NCI-H187 (cell line): ENCODE measurements at places on chromosomes 3 and 15.

GRCh38 chr3:56012721-56013120, 455.5 kb downstream of the ERC2 start:
- no peak for DNase-seq

GRCh38 chr3:176964661-176965060, 232.6 kb downstream of the TBL1XR1 start:
- DNase-seq: no peak

- no peak for DNase-seq
Measured at GRCh38 chr15:32701863-32702262, 15.9 kb upstream of the GREM1 start.

DNA sequence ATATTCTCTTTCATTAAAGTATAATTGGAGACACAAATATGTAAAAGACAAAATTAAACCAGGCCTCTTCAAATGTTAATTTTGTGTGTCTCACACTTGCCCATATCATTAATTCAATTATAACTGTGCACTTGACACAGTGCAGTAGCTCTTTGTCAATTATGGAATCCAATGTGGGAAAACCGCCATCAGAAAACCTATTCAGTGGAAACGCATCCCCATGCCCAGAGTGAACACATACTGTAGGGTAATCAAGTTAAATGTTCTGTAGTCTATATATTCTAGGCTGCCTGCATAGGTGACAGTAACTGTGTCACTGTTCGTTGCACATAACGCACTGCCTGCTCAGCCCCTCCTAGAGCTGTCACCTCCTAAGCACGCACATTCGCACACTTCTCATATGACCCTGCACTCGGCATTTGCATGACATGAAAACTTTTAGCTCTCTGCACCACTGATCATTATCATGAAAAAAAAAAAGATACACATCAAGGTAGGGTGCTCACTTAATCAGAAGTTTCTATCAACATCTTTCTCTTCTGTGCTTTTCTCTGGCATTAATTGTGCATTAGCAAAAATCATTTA, 63.2 kb downstream of the MEIS2 start:
- no peak for DNase-seq

- no peak for DNase-seq
Measured at GRCh38 chr3:161409069-161409468, 37.8 kb upstream of the SPTSSB start.

DNA sequence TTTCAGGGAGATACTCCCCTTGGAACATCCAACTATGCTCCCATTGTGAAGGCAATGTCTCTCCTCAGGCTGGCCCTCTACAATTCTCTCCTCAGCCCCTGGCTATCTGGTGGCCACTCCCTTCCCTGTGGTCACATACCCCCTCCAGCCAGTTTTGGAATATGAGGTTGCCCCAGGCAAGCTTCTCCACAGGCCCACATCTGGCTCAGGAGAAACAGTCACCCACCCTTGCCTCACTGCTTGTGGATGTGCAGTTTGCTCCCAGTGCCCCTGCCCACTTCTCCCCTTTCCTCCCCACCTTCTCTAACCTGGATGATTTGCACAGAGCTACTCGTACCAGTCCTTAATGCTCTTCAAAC, 15.7 kb upstream of the TIPARP start:
- no peak for DNase-seq

GRCh38 chr3:64488939-64489338, 198.9 kb downstream of the ADAMTS9 start:
- DNase-seq: peak; percentile 61

DNA sequence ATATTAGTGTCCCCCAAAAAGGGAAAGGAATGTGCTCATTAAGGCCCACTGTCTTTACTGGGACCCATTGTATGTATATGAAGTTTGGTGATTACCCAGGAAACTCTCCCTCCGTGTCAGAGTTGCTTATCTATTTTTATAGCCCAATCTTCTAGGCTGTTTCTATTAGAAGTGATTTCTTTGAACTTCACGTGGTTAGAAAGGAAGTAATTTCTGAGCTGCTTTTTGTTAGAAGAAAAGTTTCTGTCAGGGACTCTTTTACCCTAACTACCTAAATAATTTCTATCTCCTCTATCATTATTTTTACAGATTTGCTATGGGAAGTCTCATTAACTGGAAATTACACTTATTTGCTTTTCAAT, 17.7 kb upstream of the SENP7 start:
- DNase-seq: no peak

DNA sequence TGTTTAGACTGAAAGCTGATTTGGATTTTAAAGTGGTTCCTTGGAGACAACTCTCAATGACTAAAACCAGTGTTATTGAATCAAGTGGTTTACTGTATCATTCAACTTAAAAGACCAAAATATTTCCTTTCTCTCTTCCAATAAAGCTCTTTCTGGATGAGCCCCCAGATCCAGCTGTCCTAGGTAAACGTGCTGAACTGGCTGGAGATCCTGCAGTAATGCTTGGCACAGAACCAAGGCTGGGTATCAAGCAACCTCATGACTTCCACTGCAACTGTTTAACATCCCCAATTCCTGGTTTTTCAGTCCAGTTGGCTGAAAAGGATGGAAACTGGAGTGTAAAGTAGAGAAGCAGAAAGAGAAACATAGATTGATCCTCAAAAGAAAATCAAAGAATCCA, 28.9 kb downstream of the SEC22C start:
- DNase-seq: no peak
